ENCODE measurements at places on chromosomes 4 and X.

- peak; percentile 9 for DNase-seq
These were observed 73.9 kb downstream of the GC start for GRCh38 chr4:71709961-71710360.

- no peak for DNase-seq
These were observed 674.8 kb downstream of the IQCM start for GRCh38 chr4:149140841-149141240.

DNA sequence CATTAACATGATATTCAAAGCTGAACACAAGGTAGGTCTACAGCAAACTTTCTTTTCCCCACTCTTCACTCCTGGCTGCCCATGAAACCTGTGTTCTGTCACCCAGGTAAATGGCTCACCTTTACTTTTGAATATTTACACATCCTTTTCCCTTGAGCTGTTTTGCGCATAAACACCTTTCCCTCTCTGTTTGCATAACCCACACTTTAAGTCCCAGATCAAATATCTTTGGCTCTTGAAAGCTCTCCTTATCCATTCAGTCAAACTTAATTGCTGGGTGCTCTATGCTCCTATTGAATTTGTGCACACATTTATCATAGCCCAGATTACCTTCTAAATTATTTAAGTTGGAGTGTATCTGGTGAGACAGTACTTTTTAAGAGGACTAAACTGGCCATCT lies 51.7 kb upstream of the ATP8A1 start:
- DNase-seq: no peak

GRCh38 chrX:47221756-47222155 lies 3.3 kb downstream of the CDK16 start:
- DNase-seq: no peak

- no peak for DNase-seq
These were observed 593.3 kb downstream of the KCTD8 start for GRCh38 chr4:43855283-43855682.

GRCh38 chr4:40550948-40551462 lies 78.7 kb downstream of the RBM47 start:
- DNase-seq: peak; percentile 82

DNA sequence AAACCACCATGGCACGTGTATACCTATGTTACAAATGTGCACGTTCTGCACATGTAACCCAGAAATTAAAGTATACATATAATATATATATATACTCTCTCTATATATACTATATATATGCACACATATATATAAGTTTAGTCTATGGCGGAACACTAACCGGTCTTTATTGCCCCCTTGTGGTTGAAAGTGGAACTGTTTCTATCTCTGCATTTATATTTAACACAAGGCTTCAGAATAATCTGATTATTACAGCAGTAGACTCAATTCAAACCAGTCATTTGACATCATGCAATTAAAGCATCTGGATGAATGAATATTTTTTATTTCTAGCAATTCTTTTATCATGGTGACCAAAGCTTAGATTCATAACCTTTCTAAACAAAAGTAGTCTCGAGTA lies 14.6 kb downstream of the RAB9B start:
- DNase-seq: no peak

DNA sequence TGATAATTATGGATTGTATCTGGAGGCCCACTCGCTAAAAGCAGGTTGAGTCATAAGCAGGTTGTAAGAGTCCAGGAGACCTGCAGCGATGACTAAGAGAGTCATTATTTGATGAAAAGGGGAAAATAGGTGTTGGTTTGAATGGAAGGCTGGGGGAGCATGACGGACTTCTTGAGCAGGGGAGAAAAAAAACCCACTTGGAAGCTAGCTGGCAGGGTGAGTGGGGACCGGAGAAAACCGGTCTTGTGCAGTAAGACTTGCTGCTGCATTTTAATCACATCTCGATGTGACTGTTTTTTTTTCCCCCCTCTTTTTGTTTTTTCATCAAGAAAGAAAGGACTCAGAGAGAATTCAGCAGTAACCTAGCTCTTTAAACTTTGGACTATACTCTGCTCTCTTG lies 90.0 kb downstream of the IGSF1 start:
- no peak for DNase-seq
